ENCODE measurements at places on chromosomes 2 and 18.

DNA sequence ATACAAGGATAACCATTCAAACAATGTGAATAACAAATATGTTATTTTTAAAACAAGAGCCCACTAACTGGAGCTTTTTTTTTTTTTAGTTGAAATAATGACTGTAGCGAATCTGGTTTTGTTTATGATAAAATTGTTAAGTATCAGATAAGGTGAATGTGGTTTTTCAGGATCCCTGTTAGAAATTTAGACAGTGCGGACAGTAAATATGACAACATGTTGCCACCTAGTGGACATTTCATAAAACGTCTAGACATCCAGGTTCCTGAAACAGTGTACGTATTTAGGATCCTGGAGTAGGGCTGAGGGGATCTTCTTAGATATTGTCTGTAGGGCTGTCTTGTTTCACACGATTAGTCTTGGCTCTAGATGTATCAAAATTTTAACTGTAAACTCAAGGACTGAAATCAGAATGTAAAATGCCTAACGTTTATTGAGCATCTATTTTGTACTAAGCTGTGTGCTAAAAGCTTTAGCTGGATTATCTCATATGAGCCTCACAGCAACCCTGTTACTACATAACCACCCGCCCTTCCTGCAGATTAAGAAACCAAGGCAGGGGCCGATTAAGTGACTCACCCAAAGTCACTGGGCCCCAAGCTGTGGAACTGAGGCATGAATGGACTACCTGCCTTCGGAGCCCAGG, 23.9 kb upstream of the CCDC68 start:
- no peak for DNase-seq

DNA sequence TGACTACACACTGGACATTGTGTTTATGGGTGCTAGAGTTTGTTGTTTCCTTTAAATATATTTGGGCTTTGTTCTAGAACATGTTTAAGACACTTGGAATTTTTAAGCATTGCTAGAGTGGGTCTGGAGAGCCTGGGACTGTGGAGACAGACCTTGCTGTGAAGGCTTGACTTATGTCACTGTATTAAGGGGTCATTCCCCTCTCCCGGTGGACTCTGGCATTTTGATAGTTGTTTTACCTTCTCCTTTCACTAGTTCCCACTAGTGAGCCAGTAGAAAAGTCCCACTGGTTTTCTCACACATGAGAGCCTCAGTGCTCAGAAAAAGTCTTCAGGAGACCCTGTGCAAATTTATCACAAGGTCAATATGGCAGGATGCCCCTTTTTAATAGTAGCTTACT, 18.6 kb downstream of the ADNP2 start:
- DNase-seq, result no peak

DNA sequence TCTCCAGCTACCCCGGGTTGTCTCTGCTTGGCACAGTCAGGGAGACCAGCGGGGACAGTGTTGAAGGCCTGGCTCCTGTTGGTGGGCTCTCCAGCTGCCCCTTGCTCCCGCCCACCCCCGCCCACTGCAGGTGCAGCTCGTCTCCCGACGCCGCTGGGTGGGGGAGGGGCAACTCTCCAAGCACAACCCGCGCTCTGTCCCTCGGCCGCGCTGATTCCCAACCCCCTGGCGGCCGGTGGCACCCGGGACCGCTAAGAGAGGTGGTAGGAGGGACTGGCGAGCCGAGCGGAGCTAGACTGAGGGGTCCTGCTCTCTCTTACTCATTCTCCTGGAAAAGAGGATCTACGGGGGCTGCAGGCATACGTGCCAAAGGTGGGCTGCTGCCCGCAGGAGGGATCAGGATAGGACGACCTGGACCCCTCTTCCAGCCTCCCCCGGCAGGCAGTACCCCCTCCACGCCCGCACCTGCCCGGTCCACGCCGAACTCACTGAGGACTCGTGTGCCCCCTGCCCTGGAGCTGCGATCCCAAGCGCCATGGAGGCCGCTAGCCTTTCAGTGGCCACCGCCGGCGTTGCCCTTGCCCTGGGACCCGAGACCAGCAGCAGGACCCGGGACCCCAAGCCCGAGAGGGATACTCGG, 44.5 kb downstream of the DDX18 start:
- DNase-seq, result no peak

GRCh38 chr2:43376523-43377198, 150.3 kb upstream of the ZFP36L2 start:
- no peak for DNase-seq

DNA sequence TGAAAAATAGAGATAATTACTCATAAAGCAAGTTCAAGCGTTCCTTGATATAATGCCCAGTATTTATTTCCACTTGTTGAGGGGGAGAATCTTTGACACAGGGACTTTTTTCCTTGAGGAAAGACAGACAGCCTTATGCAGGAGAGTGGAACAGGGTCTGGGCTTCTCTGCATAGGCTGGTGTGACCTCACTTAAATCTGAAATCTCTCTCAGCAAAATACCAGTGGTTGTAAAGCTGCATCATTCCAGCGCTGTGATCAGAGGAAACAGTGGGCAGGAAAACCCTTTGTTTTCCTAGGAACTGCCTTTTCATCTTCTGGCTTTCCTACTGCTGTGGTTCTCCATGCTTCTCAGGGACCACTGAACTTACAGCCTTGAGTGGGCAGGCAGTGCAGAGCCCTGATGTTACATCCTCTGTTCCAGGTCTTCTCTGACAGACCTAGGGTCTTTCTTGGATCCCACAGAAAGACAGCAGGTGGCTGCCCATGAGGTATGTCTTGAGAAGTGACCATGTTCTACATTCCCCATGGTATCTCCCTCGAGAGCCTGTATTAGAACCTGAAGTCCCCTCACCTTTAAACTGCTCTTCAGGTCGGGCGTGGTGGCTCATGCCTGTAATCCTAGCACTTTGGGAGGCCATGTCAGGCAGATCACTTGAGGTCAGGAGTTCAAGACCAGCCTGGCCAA, 17.6 kb upstream of the MAP4K4 start:
- DNase-seq, result no peak

- DNase-seq, result no peak
Measured at GRCh38 chr2:235893129-235893698, 275.0 kb downstream of the GBX2 start.

DNA sequence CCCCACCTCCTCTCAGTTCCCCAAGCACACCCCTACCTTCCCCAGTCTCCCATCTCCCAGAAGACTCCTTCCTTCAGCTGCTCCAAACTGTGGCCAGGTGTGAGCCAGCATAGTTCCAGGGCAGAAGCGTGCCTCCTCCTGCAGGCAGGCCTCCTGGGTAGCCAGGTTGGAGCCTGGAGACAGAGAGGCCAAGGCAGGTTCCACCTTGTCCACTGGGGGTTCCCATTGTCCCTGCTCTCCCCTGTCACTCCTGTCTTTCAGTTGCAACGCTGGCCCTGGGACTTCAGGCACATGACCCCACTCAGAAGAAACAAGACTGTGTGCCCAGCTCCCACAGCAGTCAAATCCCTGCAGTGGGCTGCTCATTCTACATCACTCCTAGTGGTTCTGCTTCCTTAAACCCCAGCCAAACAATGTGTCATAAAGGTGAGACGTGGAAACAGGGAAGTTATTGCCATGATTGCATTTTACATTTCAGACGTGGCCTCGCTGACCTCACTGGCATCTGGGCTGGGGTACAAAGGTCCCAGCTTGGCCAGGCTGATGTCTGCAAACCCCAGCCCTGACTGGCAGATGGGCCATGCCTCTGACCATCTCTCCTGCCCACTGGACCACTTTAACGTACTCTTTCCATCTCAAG, 96.5 kb upstream of the BOD1L2 start:
- DNase-seq, result no peak

DNA sequence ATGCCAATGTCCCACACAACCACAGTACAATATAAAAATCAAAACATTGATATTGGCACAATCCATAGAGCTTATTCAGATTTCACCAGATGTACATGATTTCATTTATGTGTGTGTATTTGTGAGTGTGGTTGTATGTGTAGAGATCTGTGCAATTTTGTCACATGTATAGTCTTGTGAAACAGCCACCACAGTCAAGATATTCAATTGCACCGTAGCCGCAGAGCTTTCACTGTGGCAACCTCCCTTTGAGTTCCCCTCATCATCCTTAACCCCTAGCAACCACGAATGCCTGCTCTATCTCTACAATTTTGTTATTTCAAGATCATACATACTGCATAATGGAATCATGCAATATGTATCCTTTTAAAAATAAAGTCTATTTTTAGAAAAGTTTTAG, 391.3 kb downstream of the SETBP1 start:
- DNase-seq, result no peak

- DNase-seq, result no peak
Measured at GRCh38 chr18:35343488-35343935, 708 bp downstream of the ZNF24 start.

DNA sequence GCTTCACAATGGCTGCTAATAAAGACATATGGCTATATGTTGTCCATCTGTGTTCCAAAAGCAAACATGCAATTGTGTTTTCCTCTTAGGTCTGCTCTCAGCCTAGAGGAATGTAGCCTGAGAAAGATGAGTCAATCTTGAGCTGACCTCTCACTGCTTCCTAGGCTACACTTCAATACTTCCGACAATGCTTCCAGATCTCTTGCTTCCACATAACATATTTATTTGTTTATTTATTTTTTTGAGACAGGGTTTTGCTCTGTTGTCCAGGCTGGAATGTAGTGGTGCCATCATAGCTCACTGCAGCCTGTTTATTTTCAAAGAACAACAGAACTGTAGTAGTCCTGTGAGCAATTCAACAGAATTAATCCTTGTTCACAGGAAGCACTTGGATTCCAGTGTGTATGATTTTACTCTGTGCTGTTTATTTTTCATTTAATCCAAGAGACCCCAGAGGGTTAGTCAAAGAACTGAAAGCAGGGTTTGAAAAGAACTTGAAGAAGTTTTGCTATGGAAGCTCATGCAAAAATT, 437.9 kb downstream of the TXNL1 start:
- no peak for DNase-seq

- no peak for DNase-seq
Measured at GRCh38 chr2:212282671-212283261, 255.8 kb downstream of the ERBB4 start.

DNA sequence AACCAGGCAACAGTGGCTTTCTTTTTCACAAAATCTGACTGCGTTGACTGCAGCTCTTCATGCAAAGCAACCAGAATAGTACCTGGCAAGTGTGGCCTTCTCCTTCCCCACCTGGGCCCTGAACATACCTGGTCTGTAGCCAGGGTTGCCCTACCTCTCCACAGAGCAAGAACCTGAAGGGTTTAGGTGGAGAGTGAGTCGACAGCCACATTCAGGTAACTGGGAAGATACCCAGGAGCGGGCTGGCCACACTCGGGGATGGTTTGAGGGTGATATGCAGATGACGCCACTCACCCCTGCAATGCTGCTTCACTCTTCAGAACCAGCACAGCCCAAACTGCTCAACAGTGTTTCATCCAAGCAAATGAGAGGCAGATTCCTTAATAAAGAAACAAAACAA, 117.3 kb downstream of the TTC32 start:
- DNase-seq, result no peak

DNA sequence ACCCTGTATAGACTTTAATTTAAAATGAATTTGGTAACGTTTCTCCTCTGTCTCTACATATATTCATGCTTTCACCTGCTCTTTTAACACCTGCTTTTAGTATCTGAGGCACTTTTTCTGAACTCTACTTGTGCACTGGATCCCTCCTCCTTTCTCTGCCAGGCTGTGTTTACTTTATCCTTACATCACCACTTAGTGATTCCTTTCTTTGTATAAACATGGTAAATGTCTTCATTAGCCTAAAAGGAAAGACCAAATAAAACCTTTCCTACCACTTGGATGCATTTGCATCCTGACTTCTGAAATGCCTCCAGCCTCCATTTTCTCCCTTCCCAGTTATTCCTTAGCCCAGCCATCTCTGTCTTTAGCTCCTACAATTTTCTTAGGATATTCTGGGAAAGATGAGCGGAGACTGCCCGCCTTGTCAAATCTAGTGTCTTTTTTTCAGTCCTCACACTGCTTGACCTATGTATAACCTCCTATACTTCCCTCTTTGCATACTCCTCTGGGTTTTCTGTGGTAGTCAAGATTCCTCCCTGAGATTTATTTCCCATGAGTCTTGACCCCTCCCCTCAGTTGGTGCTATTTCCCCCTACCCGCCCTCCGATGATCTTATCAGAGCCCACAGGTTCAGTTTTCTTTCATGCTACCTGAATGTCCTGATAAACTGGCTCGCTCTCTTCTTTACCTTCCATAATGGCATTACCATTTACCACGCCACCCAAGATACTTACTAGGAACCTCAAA, 44.8 kb downstream of the REL start:
- DNase-seq, result no peak

GRCh38 chr18:63132819-63133200, 186.8 kb downstream of the BCL2 start:
- DNase-seq, result no peak

- DNase-seq, result peak; percentile 57
Measured at GRCh38 chr2:46555011-46555410, 75.6 kb downstream of the TMEM247 start.

DNA sequence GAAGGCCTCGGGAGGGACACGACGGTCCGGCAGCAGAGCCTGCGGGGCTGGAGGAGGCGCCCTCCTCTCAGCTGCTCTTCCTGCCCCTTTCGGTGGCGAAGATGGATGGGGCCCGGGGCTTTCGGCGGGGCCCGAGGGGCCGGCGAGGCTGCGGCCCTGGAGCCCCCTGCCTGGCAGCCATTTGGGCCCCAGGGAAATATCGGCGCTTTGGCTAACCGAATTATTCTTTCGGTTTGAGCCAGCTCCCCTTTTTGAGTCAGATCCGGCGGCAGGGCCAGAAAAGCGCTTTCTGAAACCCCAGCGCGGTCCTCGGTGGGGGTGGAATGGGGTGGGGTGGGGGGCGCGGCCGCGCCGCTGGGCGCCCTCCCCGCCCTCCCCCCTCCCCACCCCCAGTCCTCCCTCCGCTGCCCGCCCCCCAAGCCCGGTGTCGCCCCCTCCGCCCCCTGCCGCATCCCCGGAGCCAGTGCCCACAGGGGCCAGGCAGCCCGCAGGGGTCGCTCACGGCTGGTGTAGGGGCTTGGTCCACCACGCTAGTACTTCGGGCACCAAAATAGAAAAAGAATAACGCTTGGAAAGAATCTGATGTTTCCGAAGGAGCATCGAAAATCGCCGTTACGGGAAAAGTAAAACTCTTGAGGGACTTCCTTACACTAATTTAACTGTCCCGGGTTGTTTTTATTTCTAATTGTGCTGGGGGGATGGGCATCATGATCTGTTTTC, 9.1 kb upstream of the ARID5A start:
- peak; percentile 83 for DNase-seq

- no peak for DNase-seq
Measured at GRCh38 chr2:218980735-218981389, 4.1 kb downstream of the FEV start.

- peak; percentile 31 for DNase-seq
Measured at GRCh38 chr2:236352761-236353593, 88.8 kb upstream of the ASB18 start.

GRCh38 chr2:191041418-191042161, 27.6 kb upstream of the STAT1 start:
- DNase-seq, result no peak

DNA sequence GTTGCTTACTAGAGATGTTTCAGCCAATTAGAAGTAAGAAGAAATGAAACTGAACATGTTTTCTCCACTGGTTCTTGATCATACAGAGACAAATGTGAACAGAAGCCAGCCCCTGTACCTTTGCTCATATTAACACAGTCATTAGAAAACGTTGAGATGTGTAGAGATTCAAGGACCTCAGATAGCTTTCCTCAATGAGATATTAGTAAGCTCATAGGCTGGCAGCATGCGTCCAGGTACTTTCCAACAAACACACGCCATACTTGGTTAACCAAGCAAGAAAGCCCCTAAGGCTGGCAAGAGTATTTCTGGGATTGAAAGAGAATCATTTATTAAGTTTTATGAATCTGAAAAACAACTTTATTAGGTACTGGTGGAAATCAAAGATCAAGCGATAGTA, 37.5 kb downstream of the SLC5A7 start:
- DNase-seq, result no peak

All from activated CD4-positive, alpha-beta T cell treated with anti-CD3 and anti-CD28 coated beads for 48 hours (primary cell).